Activated CD4-positive, alpha-beta memory T cell treated with anti-CD3 and anti-CD28 coated beads for 36 hours (primary cell): ENCODE measurements at places on chromosomes 3 and 15. TPM values are rescaled to one million over a fixed set of nuclear protein-coding genes. Genes with fewer than 3 reads are reported as not detected.

DNA sequence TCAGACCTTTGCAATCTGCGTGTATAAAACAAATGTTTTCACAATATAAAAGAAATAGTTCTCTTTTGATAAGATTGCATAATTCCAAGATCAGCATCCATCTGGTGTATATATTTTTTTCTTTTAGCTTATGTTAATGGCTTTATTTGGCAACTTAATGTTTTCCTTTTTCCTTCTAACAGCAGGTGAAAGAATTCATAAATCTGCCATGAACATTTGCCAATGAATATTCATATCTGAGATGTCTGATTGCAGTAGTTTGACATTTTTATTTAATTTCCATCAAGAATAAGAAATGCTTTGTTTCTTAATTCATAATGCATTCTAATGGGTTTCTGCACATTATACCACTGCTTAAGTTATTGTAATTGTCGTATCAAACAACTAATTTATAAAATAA is 184.4 kb upstream of the ROBO2 start:
- H3K4me1 ChIP-seq: no peaks in the 10 kb centered on the region
- H3K27me3 ChIP-seq: no peaks in the 10 kb centered on the region
- H3K27ac ChIP-seq: no peak overlapping the region
- no peak for DNase-seq
- H3K4me3 ChIP-seq: no peak overlapping the region

DNA sequence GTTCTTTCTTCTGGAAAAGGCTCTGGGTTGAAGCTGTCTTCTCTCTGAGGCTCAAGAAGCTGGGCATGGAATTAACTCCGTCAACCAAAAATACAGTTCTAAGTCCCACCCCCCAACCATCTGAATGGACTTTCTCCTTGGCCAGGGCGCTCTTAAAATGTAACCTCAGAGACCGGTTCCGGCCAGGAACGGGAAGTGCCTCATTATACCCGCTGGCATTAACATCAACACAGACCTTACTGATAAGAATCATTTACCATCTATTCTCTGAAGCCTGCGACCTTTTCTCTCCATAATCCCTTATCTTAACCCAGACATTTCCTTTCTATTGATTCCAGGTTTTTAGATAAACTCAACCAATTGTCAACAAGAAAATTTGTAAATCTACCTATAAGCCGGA is 64.7 kb downstream of the ATP1B3 start:
- no peaks in the 10 kb centered on the region for H3K36me3 ChIP-seq
- H3K27ac ChIP-seq: no peak overlapping the region
- H3K4me3 ChIP-seq: no peak overlapping the region
- peaks cover 22% of the 10 kb centered on the region for H3K4me1 ChIP-seq

The CPA3 gene
- total RNA-seq: not detected

DNA sequence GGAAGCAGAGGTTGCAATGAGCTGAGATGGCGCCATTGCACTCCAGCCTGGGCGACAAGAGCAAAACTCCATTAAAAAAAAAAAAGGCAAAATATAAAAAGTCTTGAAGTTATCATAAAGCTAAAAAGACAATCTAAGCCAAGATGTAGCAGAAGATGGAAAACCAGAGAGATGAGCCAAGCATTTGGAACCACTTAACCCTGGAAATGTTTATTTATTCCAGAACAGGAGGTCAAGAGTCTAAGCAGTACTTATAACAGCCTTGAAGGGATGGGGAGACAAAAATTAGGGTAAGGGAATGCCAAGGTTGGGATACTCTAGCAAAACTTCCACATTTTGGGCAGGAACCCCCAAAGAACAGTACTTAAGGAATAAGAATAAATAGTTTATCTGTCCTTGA is 30.1 kb downstream of the FAIM start:
- no peaks in the 10 kb centered on the region for H3K4me1 ChIP-seq
- H3K27me3 ChIP-seq: no peaks in the 10 kb centered on the region
- H3K36me3 ChIP-seq: peaks cover 2% of the 10 kb centered on the region

DNA sequence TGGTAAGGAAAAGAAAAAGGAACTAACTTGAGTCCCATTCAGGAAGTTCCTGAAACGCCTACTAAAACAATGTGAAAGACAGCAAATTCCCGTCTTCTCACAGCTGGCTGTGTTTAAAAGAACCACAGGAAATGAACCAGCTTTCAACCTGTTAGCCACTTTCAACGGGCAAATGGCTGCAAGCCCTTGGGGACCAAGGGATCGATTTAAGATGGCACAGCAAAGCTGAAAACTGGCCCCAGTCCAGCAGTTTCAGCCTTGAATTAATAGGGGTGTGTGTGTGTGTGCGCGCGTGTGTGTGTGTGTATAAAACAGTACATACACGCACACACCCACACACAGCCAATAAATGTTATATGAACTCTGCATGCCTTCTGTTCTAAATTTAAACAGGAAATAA is 168.7 kb upstream of the TMCO5A start:
- no peak for DNase-seq
- no peak overlapping the region for H3K27ac ChIP-seq
- no peak overlapping the region for H3K4me3 ChIP-seq
- H3K36me3 ChIP-seq: no peaks in the 10 kb centered on the region

The ANKRD63 gene
- total RNA-seq: not detected

DNA sequence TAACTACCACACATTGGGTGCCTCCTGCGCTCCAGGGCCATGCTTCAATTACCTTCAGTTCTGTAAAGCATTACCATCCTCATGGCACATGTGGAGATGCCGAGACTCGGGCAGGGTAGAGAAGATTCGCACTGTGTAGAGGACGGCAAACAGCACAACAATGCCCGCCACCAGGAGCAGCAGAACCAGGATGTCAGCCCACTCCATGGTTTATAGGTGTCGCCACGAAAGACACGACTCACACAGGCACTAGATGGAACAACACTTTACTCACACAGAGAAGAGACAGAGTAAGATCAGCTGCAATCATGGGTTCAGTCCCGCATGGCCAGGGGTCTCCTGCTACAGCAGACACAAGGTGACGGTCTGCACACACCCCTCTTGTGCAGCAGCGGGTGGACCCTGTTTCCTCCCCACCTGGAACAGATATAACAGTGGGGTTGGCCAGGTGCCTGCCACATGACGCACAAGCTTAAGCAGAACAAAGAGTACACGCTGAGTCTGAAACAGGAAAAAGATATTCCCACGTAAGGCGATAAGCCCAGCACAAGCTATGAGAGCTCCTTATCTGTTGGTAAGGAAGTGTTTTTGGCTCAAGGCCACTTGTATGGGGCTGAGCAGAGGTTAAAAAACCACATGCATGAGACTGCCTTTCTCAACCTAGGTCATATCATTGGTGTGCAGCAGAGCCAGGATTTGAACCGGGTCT is 2.5 kb upstream of the TBC1D21 start:
- H3K27ac ChIP-seq: no peak overlapping the region
- H3K4me3 ChIP-seq: no peak overlapping the region
- H3K27me3 ChIP-seq: peaks cover 35% of the 10 kb centered on the region
- H3K36me3 ChIP-seq: no peaks in the 10 kb centered on the region
- DNase-seq: no peak

DNA sequence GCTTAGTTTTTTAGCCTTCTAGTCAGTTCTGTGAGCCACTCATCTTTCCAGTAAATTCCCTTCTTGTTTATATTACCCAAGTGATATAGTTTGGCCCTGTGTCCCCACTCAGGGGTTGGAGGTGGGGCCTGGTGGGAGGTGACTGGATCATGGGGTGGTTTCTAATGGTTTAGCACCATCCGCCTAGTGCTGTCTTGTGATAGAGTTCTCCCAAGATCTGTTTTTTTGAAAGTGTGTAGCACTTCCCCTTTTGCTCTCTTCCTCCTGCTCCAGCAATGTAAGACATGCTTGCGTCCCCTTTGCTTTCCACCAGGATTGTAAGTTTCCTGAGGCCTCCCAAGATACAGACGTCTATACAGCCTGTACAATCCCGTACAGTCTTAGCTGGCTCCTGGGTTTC is 53.7 kb upstream of the INO80 start:
- H3K4me3 ChIP-seq: no peak overlapping the region
- H3K36me3 ChIP-seq: no peaks in the 10 kb centered on the region
- H3K4me1 ChIP-seq: no peaks in the 10 kb centered on the region
- H3K27me3 ChIP-seq: peaks cover 1% of the 10 kb centered on the region

GRCh38 chr3:133280586-133280985 is 119.3 kb upstream of the BFSP2 start:
- no peaks in the 10 kb centered on the region for H3K36me3 ChIP-seq
- no peak overlapping the region for H3K4me3 ChIP-seq
- no peak overlapping the region for H3K27ac ChIP-seq

DNA sequence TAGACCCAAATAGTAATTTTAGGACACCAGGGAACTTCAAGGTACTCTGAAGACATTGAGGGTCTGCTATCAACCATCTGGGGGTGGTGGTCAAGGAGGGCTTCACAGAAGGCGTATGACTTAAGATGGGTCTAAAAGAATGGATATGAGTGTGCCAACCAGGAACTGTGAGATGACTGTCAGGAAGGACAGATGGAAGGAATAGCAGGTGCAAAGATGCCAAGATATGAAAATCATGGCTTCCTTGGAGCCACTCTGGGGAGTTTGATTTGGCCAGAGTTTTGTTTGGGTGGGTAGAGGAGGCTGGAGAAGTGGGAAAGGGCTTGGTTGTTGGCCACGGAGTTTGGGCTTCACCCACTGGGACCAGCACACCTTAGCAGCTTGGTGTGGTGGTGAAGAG is 21.2 kb downstream of the CDCP1 start:
- no peak for DNase-seq
- H3K27me3 ChIP-seq: peaks cover 7% of the 10 kb centered on the region
- no peaks in the 10 kb centered on the region for H3K36me3 ChIP-seq
- H3K4me1 ChIP-seq: peaks cover 8% of the 10 kb centered on the region
- no peak overlapping the region for H3K27ac ChIP-seq

GRCh38 chr3:188446766-188447165 is 292.8 kb downstream of the LPP start:
- H3K27ac ChIP-seq: no peak overlapping the region
- no peak overlapping the region for H3K4me3 ChIP-seq
- no peaks in the 10 kb centered on the region for H3K27me3 ChIP-seq
- no peak for DNase-seq
- H3K36me3 ChIP-seq: peaks cover 16% of the 10 kb centered on the region

DNA sequence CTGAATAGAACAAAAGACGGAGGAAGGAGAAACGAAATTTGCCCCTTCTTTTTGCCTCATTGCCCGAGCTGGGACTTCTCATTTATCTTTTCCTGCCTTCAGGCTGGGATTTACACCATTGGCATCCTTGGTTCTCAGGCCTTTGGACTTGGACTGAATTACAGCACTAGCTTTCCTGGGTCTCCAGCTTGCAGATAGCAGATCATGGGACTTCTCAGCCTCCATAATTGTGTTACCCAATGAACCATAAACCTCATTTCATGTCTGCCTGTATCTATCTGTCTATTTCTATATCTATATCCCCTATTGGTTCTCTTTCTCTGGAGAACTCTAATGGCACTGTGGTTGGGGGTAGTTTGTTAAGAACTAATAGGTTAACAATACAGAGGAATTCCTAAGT is 31.5 kb upstream of the CTXND1 start:
- H3K4me3 ChIP-seq: no peak overlapping the region
- no peaks in the 10 kb centered on the region for H3K36me3 ChIP-seq
- H3K27me3 ChIP-seq: peaks cover 3% of the 10 kb centered on the region
- no peak overlapping the region for H3K27ac ChIP-seq

DNA sequence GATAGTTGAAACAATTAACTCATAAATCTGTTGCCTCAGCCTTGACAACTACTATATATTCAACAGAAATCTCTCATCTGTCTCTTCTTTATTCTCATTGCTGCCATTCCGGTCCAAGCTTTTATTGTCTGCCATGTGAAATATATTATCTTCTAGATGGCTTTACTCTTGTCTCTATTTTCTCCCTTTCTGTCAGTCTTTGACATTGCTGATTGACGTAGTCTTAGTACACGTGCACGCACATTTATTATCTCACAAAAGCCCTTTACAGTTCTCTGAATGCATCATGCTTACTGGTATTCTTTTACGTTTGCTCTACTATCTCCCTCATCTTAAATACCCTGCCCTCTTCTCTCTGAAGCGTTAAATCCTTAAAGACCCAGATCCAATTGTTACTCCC is 5.6 kb downstream of the PDIA3 start:
- H3K27ac ChIP-seq: no peak overlapping the region
- peaks cover 41% of the 10 kb centered on the region for H3K4me1 ChIP-seq
- peaks cover 32% of the 10 kb centered on the region for H3K36me3 ChIP-seq
- H3K27me3 ChIP-seq: no peaks in the 10 kb centered on the region

GRCh38 chr15:85976986-85977385 is 102.7 kb upstream of the AGBL1 start:
- H3K36me3 ChIP-seq: no peaks in the 10 kb centered on the region
- H3K4me1 ChIP-seq: no peaks in the 10 kb centered on the region
- no peak overlapping the region for H3K4me3 ChIP-seq
- H3K27me3 ChIP-seq: peaks cover 9% of the 10 kb centered on the region

DNA sequence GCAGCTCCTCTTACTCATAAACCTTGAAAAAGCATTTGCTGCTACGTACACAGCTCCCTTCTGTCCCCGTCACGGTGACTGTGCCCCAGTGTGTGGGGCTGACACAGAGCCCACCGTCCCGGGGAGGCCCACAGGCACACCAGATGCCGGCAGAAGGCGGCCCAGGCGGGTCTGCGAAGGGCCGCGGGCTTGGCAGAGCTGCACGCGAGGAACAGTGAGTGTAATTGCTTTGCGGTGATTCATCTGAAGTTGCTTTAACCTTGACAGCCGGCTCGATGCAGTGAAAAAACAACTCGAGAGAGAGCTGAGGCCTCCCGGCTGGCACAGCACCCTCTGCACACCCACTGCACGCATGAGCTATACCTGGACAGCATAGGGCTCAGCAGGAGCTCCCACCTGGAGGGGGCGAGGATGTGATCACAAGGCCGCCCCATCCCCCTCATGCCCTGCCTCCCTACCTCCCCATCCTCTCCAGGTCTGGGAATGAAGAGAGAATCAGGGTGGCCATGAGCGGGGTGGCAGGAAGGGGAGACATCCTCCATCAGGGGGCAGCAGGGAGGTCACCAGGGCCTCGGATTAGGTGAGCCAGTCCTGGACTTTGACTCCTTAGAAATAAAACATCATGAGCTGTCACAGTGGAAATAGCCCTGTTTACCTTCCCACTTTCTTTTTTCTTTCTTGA is 172.7 kb downstream of the MEGF11 start:
- no peaks in the 10 kb centered on the region for H3K4me1 ChIP-seq
- H3K27me3 ChIP-seq: peaks cover 13% of the 10 kb centered on the region
- no peak overlapping the region for H3K27ac ChIP-seq
- no peak for DNase-seq
- H3K4me3 ChIP-seq: no peak overlapping the region

DNA sequence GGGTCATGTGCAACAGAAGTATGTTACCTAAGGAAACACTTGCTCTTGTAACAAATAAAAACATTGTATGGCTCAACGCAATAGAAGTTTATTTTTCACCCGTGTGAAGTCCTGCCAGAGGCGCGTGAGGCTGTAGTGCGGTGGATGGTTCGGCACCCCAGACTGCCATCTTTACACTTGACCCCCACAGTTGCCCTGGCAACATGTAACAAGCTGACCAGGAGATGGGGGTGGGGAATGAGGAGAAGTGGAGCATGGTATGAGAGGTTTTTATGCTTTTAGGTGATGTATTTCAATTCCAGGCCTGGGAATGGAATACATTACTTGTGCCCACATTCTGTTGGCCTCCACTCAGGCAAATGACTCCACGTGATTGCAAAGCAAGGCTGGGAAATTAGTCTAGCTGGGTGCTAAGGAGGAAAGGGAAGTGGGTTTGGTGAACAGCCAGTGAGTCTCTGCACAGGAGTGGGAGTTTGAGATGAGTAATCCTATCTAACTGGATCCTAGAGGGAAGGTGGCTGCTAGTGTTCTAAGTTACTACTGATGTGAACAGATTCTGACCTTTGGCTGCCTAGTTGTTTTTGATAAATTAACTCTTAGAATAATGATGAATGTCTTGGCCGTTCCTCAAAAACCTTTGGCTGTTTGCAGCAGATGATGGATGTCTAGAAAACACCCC is 33.8 kb upstream of the GREM1 start:
- no peaks in the 10 kb centered on the region for H3K36me3 ChIP-seq
- H3K27me3 ChIP-seq: no peaks in the 10 kb centered on the region
- H3K4me1 ChIP-seq: no peaks in the 10 kb centered on the region
- no peak overlapping the region for H3K27ac ChIP-seq
- no peak overlapping the region for H3K4me3 ChIP-seq
- no peak for DNase-seq
